ENCODE measurements at places on chromosomes 11 and 22.

GRCh38 chr11:122754553-122755322 is 83.6 kb upstream of the CRTAM start:
- DNase-seq, result no peak

DNA sequence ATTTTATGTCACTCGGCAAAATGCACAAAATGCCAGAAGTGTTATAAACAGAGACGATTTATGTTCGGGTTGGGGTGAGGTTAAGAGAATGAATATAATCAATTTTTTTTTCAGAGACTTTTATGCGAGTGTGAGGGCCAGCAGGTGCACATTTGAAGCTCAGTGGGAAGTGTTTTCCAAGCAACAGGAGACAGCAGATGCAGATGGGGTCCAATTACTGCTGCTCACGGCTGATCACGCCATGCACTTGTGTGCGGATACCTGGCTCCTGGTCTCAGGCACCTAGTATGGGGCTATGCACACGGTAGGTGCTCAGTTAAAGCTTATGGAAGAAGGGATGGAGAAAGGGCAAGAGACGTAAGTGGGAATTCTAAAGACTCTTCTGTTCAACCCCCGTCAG is 249.1 kb downstream of the MIAT start:
- DNase-seq, result no peak

- DNase-seq, result no peak
Measured at GRCh38 chr11:60887556-60887955, 18.8 kb downstream of the PRPF19 start.

DNA sequence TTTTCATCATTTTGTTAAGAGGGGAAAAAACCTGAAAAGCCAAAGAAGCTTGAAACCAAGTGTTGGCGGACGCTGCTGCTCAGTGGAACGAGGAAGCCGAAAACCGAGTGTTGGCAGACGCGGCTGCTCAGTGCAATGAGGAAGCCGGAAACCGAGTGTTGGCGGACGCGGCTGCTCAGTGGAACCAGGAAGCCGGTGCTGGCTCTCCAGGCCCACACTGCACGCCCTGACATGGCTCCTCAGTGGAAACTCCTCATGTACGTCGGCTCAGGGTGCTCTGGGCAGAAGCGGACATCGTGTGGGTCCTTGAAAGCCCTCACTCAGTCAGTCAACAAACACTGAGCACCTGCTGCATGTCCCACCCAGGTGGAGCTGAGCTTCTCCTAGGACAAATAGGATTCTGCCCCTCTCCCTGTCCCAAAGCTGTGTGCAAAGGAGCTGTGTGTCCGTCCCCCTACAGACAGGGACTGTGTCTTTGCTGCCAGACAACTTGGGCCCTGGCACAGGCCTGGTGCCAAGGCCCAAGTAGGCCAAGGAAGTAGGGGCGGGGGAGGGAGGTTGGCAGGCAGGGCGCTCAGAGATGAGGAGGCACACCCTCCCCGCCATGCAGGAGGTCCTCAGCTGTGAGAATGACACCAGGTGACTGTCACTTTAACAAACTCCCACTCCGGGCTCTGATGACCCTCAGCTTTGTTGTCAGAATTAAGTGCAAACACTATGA is 37.3 kb downstream of the PHF21B start:
- no peak for DNase-seq

GRCh38 chr11:2301631-2302305 is at the start of the genes C11orf21 and TSPAN32:
Gene C11orf21 (minus strand): TSS chr11:2301918. CDS start chr11:2301808, 110 bp downstream.
Gene TSPAN32 (plus strand): TSS chr11:2302013. CDS start chr11:2302150, 137 bp downstream.
- no peak for DNase-seq

GRCh38 chr11:117026593-117027330 is 71.5 kb downstream of the SIK3 start:
- no peak for DNase-seq

GRCh38 chr11:2309251-2310072 is 7.6 kb downstream of the TSPAN32 start:
- DNase-seq, result no peak

- no peak for DNase-seq
Measured at GRCh38 chr11:87006035-87006434, 31.7 kb upstream of the TMEM135 start.

DNA sequence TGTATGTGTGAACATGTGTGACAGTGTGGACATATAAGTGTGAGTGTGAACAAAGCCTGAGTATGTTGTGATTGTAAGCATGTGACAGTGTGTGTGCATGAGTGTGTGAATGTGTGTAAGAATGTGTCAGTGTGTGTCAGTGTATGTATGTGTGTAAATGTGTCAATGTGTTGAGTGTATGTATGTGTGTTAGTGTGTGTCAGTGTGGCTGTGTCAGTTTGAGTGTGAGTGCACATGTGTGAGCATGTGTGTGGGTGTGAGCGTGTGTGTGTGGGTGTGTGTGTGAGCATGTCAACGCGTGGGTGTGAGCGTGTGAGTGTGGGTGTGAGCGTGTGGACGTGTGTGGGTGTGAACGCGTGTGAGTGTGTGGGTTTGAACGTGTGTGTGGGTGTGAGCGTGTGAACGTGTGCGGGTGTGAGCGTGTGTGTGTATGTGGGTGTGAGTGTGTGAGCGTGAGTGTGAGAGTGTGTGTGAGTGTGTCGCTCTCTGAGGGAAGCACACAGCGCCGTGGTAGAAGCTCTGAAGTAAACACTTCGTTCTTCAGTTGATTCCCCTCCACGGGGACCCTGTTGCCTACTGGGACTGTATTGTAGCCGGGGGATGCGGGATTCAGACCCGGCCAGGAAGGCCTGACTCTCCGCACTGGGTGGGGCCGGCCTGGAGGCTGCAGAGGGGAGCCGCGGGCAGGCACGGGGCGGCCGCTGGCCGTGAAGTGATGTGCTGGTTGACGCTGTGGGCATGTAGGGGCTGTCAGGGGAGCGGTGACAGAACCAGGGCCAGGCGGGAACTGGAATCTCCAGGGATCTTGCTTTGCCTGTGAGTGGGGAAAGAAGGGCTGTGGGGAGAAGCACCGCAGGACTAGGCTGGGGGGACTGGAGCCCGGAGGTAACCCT is 21.1 kb downstream of the RPS6KA4 start:
- no peak for DNase-seq

- no peak for DNase-seq
Measured at GRCh38 chr22:40414311-40414710, 43.9 kb downstream of the SGSM3 start.

DNA sequence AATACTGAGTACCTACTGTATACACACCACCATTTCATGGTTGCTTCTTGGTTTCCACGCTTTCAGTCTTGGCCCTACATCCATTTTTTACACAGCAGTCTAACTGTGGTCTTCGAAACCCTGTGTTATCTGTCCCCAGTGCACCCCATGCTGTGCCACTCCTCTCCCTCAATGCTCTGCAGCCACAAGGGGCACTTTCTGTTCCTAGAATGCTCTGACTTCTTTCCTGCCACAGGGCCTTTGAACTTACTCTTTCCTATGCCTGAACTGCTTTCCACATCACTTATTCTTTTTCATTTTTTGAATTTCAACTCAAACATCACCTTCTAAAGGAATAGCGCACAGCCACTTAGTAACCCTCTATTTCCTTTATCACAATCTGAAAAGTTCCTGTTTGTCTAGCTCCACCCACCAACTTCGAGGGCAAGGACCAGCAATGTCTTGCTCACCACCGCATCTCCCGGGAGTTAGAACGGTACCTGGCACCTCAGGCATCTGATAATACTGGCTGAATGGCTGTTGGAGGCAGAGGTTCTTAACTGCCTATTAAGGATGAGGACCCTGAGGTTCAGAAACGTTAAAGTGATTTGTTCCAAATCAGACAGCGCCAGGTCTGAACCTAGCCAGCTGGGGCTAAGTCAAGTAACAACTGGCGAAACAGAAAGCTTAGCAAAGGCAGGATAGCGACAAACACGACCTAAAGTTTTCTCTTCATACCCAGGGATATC is 568 bp downstream of the ALG8 start:
- DNase-seq, result no peak

DNA sequence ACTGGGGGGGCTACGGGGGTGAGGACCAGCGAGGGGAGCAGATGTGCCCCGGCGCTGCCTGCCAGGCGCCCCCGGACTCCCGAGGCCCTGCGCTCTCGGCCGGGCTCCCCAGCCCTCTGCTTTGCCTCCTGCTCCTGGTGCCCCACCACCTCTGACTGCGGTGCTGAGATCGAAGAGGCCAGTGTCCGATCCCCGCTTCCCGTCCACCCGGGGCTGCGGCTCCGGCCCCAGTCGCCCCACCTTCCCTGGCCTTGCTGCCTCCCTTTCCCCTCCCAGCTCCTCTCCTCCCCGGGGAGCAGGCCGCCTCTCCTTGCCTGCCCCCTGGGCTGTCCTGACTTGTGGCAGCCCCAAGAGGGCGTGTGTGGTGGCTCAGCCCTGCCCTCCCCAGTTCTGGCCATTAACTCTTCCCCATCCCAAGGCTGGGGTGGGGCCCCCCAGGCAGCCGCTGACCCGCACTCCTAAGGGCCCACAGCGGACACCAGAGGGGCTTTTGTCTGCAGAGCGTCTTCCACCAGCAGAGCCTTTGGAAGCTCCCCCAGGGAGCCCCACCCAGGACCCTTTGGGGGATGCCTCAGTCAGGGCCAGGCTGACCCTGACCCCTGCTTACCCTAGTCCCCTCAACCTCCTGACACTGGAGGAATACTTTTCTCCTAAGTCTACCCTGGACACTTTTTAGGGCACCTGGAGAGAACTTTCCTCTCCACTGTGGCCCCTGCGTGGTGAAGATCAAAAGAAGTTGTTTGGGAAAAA is 16.6 kb downstream of the RTN4RL2 start:
- no peak for DNase-seq

- DNase-seq, result no peak
Measured at GRCh38 chr11:60781981-60782316, 3.2 kb upstream of the MS4A10 start.

DNA sequence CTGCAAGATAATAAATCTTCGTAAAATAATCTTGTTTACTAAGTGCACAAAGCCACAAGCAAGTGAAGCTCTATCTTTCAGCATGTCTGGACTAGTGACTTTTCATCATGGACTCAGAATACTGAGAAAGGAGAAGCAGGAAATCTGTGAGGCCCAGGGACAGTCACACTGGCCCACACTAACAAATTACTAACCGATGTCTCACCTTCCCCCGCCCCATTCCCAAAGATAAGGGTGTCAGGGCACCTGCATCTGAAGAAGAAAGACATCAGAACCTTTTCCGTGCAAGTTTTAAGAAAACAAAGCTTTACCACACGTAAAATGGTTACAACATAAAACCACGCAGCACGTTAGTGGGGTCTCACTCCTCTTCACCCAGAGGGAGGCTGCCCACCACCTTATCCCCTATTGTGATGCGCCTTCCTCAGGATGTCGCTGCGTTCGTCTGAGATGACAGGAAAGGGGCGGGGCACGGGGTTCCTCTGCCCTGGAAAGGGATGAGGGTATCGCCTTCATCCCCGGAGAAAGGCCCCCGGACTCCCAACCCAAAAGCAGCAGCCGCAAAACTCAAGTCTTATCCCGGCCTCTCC is 616 bp downstream of the BTBD10 start:
- peak; percentile 42 for DNase-seq

DNA sequence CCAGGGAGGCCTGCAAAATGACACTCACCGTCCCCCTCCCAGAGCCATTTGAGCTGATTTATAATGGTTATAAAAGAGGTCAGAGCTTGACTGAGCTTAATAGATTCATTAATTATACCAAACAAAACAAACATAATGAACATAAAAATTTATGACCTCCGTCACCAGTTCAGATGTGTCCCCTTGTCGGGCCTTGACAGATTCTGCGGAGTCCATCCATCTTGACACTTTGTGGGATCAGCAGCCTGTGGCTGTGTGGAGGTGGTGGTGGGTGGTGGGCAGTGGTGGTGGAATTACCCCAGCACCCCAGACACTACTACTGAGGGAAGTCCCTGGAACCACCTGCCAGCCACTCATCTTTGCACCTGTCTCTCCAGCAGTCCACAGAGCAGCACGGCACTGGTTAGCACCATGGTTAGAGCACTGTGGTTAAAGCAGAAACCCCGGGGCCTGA is 83.5 kb downstream of the DSCAML1 start:
- no peak for DNase-seq

DNA sequence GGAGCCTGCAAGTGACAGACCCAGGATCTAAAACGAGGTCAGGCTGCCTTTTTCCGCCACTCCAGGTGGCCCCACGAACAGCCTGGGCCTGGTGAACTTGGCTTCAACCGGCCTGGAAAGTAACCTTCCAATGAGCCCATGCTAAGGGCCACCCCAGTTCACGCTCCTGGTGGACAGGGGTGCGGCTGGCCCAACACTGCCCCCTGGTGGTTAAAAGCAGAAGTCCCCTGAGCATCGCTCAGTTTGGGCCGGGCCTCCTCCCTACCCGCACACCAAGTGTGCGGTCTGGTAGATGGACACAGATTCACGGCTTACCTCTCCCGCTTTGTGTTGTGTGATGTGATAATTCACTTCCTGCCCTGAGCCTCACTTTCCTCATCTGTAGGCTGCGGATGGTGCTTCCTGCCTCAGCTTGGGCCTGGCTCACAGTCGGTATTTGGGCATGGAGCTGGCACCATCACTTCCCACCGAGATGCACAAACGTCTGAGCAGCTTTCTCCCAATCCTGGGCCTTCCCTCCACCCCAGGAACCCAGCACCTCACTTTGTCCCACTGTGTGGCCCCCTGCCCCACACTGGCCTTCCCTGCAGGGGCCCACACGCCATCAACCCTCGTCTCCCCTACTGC is 13.7 kb upstream of the SEC14L3 start:
- DNase-seq, result no peak

DNA sequence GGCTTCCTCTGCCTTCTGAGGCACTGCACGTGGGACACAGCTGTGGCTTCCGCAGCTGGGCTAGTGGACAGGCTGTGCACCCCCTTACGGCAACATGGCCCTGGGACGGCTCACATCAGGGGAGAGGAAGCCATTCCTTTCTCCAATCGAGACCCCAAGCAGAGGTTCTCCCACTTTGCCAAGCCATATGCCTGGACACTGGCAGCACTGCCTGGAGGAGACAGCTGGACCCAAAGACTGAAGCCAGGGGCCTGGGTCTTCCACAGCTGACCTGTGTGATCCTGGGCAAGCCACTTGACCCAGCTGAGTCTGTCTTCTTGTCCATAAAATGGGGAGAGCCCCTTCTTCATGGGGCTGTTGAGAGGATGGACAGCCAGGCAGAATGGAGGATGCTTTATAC is 65.4 kb downstream of the SHISAL1 start:
- DNase-seq, result no peak

- DNase-seq, result no peak
Measured at GRCh38 chr11:94910270-94910669, 63.1 kb downstream of the CWC15 start.

GRCh38 chr11:86671531-86672006 is 847 bp downstream of the ME3 start:
- no peak for DNase-seq

- DNase-seq, result no peak
Measured at GRCh38 chr11:55106391-55106790, 155.6 kb upstream of the TRIM48 start.
